Stimulated activated CD8-positive, alpha-beta memory T cell treated with anti-CD3 and anti-CD28 coated beads, Interleukin-4, amount 100 ng/mL, for 1 hour (primary cell): ENCODE measurements at places on chromosomes 2 and 18.

DNA sequence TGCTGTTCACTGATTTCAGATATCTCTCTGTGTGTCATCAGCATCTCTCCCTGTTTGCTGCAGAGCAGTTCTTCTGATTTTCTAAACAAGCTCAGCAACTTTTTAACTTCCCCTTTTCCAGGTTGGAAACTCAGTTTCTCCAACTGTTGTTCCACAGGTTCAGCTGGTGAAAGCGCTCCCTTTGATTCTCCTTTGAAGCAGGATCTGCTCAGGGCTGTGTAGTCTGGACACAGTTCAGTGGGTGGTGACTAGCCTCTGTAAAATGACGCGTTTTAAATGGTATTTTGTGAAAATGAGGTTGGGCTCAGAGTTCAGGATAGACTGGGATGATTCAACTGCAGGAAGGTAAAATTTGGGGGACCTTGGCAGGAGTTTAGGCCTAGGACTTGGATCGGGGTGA, 106.3 kb downstream of the TRIM43 start:
- DNase-seq = no peak

DNA sequence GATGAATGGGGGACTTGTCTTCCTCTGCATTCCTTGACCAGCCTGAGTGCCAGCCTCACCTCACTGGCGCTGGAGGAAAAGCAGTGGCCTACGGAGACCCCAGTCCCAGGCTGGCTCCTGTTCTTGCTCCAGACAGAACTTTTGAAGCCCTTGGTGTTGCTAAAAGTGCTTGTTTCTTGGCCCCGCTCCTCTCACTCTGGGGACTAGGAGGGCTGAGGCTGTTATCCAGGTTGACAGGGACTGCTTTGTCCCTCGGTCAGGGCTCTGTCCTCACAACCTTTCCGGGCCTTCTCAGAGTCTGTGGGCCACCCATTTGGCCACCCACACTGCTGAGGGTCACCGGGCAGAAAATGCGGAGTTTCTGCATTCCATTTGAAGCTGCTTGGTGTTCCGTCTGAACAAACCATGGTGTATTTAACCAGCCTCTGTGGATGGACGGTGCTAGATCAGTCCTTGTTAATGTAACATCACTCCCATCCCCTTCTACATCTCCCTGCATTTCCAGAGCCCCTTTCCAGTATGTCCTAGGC, 25.6 kb downstream of the B3GNT7 start:
- no peak for DNase-seq

DNA sequence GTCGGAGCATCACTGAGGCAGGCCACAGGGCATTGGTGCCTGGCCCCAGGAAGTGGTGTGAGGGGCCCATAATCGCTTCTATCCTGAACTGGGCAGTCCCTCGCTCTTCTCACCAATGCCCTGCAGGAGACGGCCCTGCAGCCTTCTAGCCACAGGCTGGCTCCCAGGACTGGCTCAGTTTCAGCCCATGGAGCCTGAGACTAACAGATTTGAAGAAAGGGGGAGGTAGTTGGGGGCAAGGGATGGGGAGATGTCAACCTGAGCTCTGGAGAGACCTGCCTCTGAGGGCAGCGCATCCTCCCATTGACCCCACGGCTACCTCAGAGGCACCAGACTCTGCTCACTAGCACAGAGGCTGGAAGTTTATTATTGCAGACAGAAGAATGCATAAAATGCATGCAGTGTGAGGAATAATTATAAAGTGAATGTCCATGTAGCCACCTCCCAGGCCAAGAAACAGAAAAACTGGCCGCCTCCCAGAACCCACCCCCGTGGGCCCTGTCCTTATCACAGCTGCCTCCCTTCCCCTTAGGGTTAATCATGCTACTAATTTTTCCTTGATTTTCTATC, 1.4 kb downstream of the TOGARAM2 start:
- DNase-seq = no peak

DNA sequence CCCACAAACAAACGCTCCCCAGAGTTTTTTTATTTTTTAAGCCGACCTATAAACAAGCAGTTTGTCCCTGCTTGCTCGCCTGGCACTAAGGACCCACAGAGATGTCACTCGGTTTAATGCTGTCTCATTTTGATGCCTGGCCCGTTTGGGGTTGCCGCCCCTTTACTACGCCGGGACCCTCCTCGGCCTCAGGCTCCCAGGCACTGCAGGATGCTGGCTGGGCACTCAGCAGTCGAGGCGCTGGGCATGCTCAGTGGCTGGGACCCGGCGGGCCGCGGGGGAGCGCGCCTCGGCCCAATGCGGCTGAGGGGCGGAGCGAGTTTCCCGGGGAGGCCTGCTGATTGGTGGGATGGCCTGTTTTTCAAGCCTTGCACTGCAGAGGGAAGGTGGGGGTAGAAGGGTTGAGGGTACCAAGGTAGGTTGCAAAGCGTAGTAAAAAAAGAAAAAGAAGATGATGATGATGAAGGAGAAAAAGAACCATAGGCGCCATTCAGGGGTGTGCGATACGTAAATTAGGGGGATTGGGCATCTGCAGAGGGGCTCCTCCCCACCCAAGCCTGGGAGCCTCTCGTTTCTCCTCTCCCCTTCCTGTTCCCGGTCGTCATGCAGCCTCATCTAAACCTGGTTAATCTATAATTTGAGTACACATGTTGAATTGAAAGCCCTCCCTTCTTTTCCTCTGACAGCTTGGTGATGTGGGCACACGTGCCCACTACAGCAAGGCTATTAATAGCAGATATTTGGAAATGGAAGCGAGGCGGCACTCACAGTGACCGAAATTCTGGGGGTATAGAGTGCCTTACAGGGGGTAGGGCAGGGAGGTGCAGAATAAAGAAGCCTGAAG, 1.5 kb upstream of the IRS1 start:
- no peak for DNase-seq

GRCh38 chr2:64404002-64404731, 49.8 kb upstream of the LGALSL start:
- DNase-seq = no peak

GRCh38 chr18:57084331-57085271, 62.3 kb upstream of the BOD1L2 start:
- no peak for DNase-seq

- DNase-seq = no peak
Measured at GRCh38 chr2:152221839-152222238, 46.3 kb upstream of the STAM2 start.

GRCh38 chr18:45865466-45865865, 40.0 kb downstream of the SIGLEC15 start:
- no peak for DNase-seq

DNA sequence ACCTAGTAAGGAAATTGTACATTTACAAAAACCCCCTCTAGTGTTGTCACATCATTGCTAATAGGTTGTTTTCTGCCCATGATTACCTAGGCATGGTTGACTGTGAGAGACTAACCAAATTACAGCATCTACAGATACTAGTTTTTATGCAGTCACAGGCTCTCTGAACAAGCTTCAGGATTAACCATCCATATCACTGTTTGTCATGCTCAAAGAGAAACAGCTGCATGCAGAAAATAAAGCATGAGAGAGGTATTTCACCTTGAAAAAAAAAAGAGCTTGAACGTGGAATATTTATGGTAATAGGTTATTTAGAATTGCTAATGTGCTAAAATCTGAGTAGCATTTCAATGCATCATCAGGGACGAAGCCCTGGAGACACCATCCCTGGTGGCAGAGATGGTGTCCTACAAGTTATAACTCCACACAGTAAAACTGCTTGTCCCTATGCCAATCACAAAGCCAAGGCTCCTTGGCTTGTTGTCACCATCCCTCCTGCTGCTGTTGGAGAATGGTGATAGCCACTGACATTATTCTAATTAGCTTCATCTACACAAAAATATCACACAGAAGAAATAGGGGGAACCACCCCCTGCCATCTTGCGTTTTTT, 5.4 kb downstream of the NEB start:
- DNase-seq = no peak

DNA sequence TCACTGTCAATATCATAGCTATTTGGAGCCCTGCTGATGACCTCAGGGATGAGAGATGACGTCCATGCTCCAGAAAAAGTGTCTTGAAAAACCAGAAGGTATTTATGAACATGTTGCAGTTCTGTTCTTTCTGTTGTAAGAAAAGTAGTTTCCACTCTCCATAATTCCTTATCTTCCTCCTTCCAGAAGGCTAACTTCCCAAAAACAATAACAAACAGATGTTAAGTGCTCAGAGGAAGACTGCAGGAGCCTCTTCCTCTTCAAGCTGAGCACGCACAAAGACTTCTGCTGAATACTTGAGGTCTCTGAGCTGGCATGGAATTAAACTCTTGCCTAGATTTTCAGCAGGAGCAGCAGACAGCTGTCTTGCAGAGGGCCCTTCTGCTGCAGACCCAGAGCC, 434.5 kb upstream of the KLHL29 start:
- DNase-seq = no peak

DNA sequence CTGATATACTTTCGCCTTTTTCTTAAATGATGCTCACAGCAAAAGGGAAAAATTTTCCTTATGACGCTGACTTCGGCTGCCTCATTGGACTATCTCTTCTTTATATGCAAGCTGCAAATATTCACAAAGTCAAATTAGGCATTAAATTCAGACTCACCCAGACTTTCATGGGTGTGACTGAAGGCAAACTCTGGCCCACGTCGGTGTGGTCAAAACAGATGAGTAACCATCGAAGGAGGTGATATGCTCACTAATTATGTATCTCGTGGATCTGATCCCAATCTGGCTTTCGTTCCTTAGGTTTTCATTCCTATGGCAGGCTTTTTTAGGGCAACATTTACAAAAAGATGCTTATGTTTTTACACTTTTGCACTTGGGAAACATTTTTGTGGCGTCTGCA, 36.6 kb downstream of the FAM124B start:
- DNase-seq = no peak

DNA sequence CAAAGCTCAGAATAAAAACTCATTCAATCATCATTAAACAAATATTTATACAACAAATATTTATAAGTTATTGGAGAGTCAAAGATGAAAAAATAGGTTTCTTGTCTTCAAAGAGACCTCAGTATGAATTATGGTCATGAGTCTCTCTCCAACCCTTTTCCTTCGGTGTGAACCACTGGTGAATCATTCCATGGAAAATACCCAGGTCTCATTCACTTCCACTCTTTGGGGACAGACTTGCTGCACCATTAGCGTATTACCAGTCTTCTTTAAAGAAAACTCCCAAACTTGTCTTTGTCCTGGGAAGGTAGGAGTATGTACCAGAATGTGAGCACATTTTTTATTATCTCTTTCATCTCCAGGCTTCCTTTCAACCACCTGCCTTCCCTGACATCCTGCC, 257.4 kb upstream of the RBMS1 start:
- DNase-seq = no peak

DNA sequence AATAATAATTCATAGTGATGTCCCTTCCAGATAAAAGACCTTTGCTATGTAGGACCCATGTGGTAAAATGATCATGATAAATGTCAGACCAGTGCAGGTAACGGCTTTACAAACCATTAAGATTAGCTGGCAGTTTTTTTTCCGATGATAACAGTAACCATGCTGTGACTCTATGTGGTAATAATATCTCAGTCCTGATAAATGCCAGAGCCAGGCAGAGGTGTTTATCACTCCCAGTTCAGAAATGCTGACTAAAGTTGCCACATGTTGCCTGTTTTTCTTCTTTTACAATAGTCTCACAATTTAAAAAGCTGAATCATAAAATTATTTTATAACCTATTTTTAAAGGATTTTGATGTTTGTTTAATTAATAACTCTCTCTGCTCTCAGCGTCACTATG, 565.1 kb downstream of the ARHGAP15 start:
- no peak for DNase-seq

- no peak for DNase-seq
Measured at GRCh38 chr2:229646186-229646723, 68.1 kb downstream of the DNER start.

DNA sequence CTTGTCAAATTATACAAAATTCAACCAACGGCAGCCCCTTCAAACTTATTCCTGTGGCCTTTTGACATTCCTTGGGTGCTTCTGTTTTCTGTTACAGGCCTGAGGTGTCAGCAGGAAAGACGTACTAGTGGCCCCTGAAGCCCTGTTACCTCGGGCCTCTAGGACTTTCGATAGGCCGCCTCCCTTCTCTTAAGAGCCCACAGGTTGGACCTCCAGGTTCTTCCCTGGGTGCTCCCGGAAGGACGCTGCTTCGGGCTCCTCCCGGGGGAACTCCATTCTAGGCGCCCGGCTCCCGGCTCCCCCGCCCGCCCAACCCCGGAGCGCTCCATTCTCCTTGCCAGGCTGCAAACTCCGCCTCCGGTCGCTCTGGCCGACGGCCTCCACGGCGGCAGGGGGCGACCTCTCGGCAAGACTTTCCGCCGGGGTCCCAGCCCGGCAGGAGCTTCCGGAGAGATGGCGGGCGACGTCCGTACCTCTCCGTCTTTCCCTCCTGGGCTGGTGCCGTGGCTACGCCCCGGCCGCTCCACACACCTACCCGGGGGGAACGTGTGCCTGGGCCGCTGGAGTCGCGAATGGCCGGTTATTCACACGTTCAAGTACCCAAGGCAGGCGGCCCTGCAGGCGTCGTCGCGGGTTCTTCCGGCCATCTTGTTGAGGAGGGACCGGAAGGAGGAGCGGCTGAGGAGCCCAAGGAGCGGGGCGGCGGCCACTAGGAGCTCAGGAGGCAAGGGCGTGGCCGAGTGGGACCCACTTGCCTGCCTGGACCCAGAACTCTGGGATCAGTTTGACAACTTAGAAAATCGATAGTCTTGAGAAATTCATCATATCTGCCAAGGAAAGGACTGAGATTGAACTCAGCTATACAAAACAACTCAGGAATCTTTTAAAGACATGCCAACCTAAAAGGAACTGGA, 27.5 kb downstream of the BOLA3 start:
- peak; percentile 67 for DNase-seq

DNA sequence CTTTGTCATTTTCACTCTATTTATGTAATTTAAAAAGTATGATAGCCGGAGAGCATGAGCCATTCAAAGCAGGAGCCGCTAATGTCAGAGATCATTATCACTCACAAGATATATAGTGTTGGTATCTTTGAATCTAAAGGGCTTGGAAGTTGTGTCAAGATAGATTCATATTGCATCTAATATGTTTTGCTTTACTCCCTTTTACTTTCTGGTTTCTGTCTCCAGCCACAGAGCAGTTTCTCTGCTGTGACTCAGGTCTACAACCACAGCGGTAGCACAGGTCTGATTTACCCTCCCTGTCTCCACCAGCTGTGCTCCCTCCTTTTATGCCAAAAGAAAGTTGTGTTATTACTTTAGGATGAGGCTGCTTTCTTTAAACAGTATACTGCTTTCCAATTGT, 424.0 kb downstream of the ARHGAP15 start:
- no peak for DNase-seq

DNA sequence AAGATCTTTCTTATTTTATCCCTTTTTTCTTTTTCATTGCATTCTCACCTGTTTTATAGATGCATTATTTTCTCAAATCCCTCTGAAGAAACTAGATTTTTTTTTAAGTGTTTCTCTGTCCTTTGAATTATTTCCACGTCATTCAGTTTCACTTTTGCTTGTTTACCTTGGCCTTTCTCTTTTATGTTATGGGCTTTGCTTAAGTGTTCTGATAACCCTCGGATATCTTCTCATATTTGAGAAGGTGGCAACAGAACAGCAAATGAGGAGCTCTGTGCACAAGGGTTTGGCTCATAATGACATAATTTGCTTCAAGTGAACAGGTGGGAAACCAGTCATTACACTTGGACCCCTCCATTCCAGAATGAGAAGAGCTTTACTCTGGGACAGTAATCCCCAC, 111.9 kb downstream of the C1D start:
- no peak for DNase-seq

GRCh38 chr2:135198481-135198880, 146.4 kb downstream of the RAB3GAP1 start:
- DNase-seq = no peak
